ENCODE measurements at places on chromosomes 2 and 18.

DNA sequence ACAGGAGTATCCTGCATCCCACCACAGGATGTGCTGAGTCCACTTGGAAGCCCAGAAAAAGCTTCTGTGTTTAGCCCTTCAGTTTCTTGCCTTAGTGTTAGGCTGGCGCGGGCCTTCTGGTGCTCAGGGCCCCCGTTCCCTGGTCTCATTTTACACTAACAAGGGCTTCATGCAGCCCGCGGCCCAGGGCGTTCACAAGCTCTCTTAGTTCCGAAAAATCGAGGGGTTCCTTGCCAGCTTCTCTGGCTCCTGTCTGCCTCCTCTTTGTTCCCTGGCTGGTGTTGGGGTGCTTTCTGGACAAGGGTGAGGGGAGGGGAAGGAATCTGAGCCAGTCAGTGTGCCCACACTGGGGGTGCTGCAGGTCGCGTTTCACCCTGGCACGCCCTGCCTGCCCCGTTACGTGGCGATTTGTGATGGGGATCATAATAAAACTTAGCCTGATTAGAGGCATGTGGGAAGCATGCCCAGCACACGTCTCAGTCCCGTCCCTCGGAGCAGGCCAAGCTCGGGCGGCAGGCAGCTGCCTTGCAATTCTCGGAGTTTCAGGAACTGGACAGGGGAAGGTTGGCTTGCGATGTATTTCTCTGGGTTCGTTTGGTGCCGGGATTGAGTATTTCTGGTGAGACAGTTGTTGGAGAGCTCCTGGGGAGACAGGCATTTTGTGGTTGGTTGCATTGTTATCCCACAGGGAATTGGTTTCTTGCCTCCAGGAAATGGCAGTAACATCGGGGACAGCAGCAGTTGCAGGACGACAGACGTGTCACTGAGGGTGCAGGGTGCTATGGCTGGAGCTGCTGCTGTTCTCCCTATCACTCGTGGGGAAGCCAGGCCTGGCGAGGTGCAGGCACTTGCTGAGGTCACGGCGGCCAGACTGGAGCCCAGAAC lies 22.9 kb downstream of the SH3BP4 start:
- DNase-seq, result no peak

DNA sequence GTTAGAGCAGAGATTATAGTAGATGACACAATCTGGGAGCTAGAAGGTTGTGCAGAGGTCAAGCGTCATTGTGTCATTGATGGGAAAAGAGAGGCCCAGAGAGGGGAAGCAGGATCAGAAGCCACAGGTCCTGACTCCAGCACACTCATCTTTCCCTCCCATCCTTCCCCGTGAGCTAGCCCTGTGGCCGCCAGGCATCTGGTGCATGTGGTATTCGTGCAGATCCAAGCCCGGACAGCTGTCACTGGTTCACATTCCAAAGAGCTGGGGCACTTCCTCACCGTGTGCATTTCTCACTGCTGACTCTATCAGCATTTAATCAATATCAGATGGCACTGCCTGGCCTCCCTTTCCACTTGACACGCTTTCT lies 94.1 kb upstream of the THOC1 start:
- no peak for DNase-seq

- no peak for DNase-seq
Observed at GRCh38 chr2:6310256-6311215, 555.2 kb downstream of the CMPK2 start.

GRCh38 chr18:80109676-80110078 lies 615 bp downstream of the ADNP2 start:
- DNase-seq, result peak; percentile 43

- DNase-seq, result no peak
Observed at GRCh38 chr18:886076-886475, 18.6 kb upstream of the ADCYAP1 start.

GRCh38 chr18:12159446-12159845 lies 65.8 kb downstream of the ANKRD62 start:
- DNase-seq, result no peak

DNA sequence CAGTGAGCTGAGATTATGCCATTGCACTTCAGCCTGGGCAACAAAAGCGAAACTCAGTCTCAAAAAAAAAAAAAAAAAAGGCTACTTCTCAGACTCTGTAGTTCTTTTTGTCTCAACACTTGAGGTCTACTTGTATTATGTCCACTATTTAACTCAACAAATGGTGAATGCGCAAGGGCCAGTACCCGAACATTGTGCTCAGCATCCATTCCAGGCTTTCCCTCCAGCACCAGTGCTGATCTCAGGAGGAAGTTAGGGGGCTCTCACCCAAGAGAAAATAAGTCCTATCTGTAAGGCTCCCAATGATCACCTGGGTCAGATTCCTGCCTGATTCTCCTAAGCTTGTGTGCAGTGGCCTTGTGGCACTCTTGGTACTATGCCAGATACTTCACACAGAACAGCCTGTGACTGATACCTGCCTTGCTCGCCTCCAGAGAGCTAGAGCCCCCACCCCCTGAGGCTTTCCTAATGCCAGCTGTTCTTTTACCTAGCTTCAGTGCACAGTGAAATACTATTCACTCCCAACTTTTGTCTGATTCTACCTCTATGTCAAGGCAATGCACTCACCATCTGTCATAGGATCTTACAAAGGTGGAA lies 74.9 kb downstream of the INO80D start:
- DNase-seq, result no peak

GRCh38 chr2:37706334-37707183 lies 35.1 kb upstream of the CDC42EP3 start:
- no peak for DNase-seq

GRCh38 chr2:146584316-146584715 lies 1260.5 kb upstream of the ACVR2A start:
- no peak for DNase-seq

DNA sequence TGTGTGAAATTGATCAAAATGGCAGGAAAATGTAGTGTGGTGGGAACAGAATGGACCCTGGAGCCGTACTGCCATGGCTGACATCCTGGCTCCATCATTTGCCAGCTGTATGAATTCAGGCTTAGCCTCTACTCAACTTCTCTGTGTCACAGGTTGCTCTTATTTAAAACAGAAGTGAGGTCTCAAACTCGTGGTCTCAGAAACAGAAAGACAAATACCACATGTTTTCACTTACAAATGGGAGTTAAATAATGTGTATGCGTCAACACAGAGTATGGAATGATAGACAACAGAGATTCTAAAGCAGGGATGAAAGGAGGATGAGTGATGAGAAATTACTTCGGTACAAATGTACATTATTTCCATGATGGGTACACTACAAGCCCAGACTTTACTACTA lies 227.4 kb downstream of the DCC start:
- DNase-seq, result no peak

DNA sequence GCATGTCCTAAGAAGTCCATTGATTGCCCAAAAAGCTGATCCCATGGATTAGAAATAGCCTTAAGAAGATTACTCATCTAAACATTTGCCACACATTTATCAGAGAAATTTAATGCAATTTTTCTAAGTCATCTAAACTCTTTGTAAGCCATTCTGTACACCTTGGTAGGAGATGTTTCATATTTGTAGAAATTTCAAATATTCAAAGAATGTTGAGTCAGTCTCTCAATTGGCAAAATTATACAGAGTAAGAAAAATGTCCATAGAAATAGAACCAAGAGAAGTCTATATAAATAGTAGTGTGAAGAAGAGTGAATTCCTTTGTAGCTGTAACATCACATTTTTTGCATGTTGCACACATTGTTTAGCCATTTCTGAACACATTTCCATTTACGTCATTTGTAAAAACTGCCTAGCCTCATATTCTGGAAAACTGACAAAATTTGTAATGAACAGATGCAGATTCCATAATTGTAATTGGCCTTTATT lies 128.6 kb downstream of the MSTN start:
- DNase-seq, result no peak

Data from neuronal stem cell (in vitro differentiated cells).